ENCODE measurements at places on chromosomes 3 and 15.

- no peak for DNase-seq
Observed at GRCh38 chr3:188244395-188244861, 90.5 kb downstream of the LPP start.

DNA sequence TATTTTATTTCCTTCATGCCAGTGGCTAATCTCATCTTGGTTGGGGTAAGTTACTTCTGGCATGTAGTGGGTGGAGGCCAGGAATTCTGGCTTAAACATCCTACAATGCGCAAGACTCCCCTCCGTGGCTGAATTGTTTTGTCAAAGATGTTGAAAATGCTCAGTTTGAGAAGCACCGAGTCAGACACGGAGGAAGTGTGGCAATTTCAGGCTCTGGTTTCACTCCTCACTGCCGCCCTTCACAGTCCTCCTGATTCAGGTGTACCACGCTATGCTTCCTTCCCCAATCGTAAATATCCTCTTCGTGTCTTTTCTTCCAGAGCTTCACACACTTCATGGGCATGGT lies 150.7 kb downstream of the OPA1 start:
- no peak for DNase-seq

GRCh38 chr3:109984976-109985375 lies 647.6 kb upstream of the DPPA4 start:
- DNase-seq = no peak

DNA sequence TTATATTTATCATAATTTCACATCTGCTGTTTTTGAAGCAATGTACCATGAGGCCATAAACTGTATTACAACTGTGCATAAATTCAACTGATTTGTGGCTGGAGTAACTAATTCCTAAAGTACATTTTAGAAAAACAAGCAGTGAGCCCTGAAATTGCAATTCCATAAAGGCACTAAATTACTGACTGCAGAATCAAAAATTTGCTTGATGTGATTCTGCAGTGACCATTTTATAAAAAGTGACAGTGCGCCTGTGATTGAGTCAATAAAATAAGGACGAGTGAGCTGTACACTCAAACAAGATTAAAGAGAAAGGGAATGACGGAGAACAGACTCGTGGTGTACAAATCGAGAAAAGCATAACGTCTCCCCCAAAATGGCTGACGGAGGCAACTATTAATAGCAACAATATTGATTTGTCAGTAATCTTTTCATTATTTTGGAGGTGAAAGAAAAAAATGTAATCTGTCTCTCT lies 121.4 kb upstream of the MEIS2 start:
- DNase-seq = no peak

DNA sequence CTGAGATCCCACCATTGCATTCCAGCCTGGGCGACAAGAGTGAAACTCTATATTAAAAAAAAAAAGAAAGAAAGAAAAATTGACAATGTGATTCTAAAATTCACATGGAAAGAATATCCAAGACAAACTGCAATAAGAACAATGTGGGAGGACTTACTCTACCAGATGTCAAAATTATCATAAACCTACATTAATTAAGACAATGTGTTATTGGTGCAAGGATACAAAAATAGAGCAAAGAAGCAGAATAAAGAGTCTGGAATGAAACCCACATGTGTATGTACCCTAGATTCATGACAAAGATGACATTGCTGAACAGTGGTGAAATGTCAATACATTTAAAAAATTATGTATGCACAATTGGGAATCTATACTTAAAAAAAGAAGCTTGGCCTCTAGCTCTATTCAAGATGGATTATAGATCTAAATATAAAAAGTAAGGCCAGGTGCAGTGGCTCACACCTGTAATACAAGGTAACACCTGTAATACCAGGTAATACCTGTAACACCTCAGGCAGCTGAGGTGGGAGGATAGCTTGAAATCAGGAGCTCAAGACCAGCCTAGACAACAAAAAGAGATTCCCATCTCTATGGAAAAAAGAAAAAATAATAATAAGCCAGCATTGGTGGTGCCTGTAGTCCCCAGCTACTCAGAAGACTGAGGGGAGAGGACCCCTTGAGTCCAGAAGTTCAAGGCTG lies 45.7 kb downstream of the ZBTB11 start:
- DNase-seq = no peak

DNA sequence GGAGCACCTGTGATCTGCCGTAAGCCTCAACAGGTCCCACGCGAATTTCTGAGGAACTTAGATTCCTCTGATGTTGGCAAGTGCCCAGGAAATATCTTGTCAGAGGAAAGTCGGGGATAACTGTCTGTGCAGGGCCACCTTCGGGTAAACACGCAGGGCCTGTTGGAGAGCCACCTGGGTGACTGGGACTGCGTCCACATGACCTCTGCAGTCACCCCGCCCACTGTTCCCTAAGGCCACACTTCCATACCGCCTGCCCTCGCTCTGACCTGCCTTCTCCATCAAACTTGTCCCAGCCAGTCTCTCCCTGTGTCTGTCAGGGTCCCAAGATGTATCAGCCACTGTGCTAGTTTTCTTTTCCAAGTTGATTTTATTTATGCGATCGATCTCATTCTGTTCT lies 28.7 kb downstream of the BFSP2 start:
- no peak for DNase-seq

- no peak for DNase-seq
Observed at GRCh38 chr15:62453375-62453774, 288.3 kb upstream of the C2CD4B start.

GRCh38 chr15:96345560-96346399 lies 15.3 kb downstream of the NR2F2 start:
- DNase-seq = peak; percentile 74

- DNase-seq = no peak
Observed at GRCh38 chr3:129756871-129757270, 136.6 kb downstream of the TMCC1 start.

GRCh38 chr3:22262386-22262785 lies 511.4 kb upstream of the ZNF385D start:
- no peak for DNase-seq

DNA sequence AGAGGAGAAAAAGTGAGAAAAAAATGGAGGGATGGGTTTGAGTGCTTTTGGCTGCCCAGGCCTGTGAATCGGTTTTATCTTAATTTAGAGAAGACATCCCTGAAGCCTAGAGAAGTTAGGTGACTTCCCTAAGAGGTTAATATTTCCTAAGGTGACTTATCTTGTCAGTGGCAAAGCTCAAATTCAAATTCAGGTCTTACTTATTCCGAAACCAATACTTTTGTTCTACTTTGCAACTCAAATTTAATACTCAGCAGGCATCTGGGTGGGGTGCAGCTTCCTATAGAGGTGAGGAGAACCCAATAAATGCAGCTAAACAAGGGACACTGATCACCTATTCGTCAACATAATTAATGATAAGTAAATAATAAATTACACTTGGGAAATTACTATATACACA lies 54.9 kb upstream of the MYRIP start:
- no peak for DNase-seq

DNA sequence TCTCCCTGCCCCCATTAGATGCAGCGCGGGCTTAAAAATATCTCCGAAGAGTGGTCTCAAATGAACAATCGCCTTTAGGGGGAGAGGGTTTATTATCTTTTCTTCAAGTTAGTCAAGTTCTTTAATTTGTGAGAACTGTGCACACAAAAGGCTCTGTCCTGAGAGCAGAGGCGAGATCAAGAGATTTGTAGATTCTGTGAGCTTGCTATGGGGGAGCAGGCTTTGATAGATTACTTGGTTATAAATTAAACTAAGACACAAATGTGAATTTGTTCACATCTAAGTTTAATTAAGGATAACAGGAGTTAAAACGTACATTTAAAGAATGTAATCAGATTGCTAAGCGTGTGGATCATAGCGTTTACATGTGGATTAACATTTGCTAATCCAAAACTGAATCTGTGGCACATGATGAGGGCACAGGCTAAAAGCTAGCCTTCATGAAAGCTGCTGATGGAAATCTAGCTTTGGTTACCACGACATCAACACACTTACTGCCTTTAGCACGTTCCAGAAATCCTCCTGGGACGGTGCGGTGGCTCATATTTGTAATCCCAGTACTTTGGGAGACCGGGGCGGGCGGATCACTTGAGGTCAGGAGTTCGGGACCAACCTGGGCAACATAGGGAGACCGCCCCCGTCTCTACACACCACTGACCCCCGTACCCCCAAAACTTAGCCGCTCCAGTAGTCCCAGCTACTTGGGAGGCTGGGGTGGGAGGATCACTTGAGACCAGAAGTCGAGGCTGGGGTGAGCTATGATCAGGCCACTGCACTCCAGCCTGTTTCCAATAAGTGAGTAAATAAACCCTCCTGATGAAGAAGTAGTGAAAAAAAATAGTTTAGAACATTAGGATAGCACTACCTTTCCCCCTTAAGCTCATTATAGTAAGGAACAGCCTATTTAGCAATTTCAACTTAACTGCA lies 1.0 kb upstream of the PRTG start:
- peak; percentile 42 for DNase-seq

All from nephron progenitor cell (in vitro differentiated cells).